Activated naive CD4-positive, alpha-beta T cell (primary cell): ENCODE measurements at places on chromosomes 13 and 19.

- DNase-seq, result no peak
Observed at GRCh38 chr19:47486900-47487299, 2.9 kb upstream of the KPTN start.

GRCh38 chr13:105341758-105342157 is 1193.7 kb downstream of the EFNB2 start:
- DNase-seq, result no peak

DNA sequence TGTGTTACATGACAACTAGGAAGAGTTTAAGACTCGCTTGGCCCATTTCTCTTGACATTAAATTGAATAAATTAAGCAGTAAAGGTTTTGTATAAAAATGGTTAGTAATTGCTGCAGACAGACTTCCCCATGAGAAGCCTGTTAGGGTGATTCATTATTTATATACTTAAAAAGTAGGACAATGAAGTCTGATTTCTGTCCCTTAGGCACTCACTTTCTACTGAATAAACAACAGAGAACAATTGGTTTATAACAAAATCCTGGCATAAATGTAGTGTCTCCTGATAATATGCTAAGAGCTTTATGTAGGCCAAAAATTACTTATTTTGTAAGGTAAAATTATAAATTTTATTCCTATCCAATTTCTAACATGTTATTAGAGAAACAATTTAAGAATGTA is 2138.5 kb upstream of the PCDH20 start:
- DNase-seq, result no peak

GRCh38 chr13:98496479-98496791 is 80.5 kb downstream of the STK24 start:
- no peak for DNase-seq

DNA sequence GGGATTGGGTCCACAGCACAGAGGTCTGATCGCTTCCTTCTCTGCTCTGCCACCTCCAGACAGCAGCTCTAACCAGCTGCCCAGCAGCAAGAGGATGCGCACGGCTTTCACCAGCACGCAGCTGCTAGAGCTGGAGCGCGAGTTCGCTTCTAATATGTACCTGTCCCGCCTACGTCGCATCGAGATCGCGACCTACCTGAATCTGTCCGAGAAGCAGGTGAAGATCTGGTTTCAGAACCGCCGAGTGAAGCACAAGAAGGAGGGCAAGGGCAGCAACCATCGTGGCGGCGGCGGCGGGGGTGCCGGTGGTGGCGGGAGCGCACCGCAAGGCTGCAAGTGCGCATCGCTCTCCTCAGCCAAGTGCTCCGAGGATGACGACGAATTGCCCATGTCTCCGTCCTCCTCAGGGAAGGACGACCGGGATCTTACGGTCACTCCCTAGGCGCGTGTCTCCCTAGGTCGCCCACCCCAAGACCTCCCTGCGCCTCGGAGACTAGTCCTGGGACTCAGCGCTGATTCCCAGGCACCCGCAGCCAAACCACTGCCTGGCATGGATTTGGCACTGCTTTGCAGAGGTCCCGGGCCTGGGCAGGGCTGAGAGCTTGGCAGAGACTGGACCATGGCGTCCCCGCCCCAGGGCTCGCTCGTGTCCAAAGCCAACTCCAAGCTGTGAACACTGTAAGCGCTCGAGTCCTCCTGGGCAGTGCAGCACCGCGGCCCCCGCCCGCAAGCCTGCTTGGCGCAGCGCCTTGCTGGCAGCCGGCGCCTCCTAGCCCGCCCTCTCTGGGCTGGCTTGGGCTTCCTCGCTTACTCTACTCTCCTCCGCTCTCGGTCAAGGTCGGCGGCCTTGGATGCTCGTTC is 1.5 kb downstream of the GSX1 start:
- DNase-seq, result no peak

- DNase-seq, result peak; percentile 35
Observed at GRCh38 chr19:47427241-47428176, 8.2 kb upstream of the MEIS3 start.

- DNase-seq, result no peak
Observed at GRCh38 chr13:67167420-67167819, 62.7 kb downstream of the PCDH9 start.

- no peak for DNase-seq
Observed at GRCh38 chr13:104442536-104442935, 1376.3 kb upstream of the SLC10A2 start.

GRCh38 chr13:34941835-34942731 is at the start of gene NBEA:
NBEA (plus strand) TSS chr13:34942270; CDS start chr13:34942821, 551 bp downstream.
- peak; percentile 57 for DNase-seq

GRCh38 chr13:110419381-110419791 is 112.3 kb downstream of the COL4A2 start:
- no peak for DNase-seq

DNA sequence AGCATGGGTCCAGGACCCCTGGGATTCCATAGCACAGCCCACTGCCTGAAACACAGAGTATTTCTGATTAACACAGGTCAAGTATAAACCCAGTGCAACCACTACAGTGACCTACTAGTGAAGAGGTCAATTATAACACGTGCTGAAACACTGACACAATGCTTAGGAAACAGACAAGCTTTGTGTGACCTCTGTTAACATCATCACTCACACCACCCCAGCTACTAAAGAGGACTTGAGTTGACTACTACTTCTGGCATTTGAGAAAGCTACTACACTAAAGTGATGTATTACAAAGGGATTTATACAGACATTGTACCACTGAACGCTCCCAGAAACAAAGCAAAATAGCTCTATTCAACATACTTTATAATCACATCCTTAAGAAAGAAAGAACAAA is 1935.9 kb upstream of the PCDH20 start:
- no peak for DNase-seq

DNA sequence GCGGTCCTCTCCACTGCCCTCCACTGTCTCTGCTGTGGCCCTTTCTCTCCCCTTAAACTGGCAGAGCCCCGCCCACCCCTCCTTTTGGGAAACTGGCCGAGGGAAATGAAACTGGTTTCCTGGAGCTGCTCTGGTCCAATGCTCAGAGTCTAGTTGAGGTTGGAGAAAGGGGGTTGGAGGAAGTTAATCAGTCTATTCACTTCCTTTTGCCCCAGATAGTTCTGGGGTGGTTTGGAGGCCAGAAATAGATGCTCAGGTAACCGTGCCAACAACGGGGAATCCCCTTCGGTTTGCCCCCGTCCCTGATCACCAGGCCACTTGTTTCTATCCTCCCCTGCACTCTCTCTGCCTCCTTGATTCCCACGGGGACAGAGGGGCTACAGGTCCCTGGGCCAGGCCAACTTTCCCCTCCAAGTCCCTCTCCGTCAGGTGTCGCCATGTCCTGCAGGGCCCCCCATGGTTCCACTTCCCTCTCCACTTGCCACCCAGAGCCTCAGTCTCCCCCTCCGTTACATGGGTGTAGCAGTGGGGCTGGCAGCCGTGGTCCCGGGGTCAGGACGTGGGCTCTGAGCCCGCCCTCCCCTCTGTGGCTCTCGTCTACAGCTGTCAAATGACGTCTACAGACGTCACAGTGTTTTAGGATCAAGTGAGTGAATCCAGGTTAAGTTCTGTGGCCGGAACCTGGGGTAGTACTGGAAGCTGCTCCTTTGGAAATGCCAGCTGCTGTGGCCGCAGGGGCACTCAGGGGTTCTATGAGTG is at the start of gene IL4I1:
IL4I1 (minus strand) TSS at position 25 of the 759 bp plus-strand sequence. CDS start 727 bp downstream, outside the sequence.
- DNase-seq, result no peak

- DNase-seq, result no peak
Observed at GRCh38 chr13:112892426-112893206, 76.4 kb upstream of the MCF2L start.

- DNase-seq, result no peak
Observed at GRCh38 chr19:50536662-50537305, 23.1 kb upstream of the ASPDH start.

- no peak for DNase-seq
Observed at GRCh38 chr19:35629332-35629633, 447 bp downstream of the RBM42 start.

DNA sequence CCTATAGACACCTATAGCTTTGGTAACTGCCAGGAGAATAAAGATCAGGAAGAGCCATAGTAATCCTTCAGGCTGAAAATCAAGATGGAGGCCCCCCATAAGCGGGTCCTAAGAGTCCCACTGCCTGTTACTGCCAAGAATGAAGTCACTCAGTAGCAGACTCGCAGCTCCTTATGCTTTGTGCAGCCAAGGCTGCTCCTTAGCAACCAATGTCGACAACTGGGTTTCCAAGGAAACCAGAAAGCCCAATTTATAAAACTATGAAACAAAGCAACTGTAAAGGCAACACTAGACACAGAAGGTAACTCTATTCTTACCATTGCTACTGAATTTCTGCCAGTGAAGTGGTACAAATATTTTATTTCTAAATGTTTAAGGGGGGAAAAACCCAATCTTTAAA is 56.5 kb downstream of the DCLK1 start:
- no peak for DNase-seq

DNA sequence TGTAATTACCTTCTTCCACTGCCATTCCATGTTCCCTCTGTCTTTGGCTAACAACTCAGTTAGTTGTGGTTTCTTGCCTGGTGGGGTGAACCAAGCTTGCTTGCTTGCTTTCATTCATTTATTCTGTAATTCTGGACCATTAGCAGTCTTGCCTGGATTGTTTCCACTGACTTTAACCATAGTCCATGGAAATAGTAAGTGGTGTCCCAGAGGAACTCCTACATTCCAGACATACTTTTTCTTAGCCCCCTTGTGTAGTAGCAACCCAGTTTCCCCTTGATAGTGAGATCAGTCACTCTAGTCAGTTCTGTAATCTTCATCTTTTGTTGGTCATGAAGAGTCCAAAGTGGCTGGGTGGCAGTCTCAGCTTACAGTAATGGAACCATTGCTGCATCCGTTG is 23.2 kb downstream of the PDS5B start:
- DNase-seq, result no peak

DNA sequence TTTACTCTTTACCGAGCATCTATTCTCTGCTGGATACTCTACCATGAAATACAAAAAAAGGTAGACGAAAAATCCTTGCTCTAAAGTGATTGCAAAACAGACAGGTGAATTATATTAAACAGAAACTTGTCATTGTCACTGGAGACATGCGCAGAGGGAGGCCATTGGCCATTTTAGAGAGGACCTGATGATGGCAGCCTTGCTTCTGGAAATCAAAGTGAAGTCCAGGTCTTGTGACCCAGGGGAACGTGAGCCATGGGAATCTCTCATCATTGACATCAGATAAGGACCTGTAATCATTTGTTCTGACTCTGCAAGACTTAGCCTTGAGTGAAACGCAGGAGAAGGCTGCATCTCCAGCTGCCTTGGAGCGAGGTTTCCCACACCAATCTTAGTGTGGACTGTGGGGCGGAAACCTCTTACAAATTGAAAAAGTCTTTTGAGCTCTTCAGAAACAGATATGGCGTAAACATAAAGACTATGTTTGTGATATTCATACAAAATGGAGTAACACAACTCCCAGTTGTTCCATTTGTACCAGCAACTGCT is 16.8 kb upstream of the SLC46A3 start:
- DNase-seq, result no peak

DNA sequence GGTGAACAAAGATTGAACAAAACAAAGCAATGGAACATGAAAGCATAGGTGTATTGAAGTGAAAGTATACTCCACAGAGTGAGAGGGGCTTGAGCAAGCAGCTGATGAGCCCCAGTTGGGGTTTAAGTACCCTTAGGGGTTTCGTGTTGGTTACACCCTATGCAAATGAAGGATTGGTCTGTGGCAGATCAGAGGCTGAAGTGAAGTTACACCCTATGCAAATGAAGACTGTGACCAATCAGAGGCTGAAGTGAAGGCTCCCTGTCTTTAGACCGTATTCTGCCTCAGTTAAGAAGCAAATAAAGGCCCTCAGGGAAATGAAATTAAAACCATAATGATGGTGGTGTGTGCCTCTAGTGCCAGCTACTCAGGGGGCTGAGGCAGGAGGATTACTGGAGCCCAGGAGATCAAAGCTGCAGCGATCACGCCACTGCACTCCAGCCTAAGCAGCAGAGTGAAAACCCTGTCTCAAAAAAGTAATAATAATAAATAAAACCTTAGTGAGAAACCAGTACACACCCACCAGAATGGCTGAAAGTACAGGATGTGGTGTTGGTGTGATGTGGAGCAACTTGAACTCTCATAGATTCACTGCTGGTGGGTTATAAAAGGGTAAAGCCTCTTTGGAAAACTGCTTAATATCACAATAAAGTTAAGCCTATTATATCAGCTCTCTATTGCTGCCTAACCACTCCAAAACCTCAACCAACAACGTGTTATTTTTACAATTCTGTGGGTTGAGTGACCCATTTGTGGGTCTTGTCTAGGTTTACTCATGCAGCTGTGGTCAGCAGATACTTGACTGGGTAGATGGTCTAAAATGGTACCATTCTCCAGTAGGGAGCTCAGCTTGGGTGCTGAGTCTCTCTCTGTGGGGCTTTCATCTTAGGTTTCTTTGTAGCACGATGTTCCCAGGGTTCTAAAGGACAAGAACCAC is 12.8 kb upstream of the UPF3A start:
- no peak for DNase-seq

GRCh38 chr13:50384724-50385123 is 369.5 kb downstream of the KCNRG start:
- no peak for DNase-seq

DNA sequence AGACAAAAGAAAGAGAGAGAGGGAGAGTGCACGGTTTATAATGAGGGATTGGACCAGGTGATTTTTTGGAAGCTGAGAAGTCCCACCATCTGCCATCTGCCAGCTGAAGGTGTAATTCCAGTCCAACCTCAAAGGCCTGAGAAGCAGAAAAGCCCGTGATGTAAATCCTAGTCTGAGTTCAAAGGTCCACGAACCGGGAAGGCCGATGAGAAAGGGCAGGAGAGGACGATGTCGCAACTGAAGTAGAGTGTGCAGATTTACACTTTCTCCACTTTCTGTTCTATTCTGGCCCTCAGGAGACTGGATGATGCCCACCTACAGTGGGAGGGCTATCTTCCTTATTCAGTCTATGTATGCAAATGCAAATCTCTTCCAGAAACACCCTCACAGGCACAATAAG is 500.0 kb downstream of the DIAPH3 start:
- DNase-seq, result no peak

DNA sequence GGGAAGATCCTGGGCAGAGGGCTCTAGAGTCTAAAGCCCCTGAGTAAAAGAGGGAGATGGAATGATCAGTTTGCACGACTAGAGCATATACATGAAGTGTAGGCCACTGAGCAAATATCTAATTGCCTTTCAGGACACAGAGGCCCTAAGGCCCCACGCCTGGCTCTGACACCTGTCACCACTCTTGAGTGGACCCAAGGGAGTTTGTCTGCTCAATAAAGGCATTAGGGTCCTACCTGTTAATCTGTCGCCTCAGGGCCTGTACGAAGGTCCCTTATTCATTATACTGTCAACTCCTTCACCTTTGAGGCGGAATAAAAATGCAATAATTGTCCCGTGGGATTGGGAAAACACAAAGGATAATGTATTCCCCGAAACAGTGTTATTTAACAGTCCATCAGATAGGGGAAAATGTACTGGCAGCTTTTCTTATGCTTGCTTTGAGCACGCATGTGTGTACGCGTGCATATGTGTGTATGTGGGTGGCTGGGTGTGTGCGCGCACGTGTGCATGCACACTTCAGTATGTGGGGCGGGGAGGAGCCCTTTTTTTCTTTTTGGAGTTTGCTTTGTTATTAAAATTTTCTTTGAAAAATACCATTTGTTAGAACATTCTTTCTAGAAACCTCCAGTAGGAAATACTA is 161.8 kb upstream of the SERP2 start:
- DNase-seq, result no peak
